Esophagus squamous epithelium (tissue), 5 donors: ENCODE measurements at places on chromosomes 16 and 17.

DNA sequence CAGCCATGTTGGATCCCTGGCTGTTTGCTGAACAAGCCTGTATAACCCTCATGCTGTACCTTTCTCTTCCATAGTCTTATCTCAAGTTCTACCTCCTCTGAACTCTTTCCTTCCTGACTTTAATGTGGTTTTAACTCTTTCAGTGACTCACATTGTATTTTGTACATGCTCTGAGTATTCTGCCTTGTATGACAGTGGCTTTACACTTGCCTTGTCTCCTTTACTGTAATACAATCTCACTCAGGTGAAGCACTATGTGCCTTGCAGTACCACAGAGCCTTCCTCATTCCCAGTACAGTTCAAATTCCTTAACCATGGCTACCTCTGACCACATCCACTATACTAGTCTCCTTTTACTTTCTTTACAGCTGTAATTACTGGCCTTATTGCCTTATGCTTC is 14.1 kb downstream of the PSMD11 start:
- DNase-seq = no peak

DNA sequence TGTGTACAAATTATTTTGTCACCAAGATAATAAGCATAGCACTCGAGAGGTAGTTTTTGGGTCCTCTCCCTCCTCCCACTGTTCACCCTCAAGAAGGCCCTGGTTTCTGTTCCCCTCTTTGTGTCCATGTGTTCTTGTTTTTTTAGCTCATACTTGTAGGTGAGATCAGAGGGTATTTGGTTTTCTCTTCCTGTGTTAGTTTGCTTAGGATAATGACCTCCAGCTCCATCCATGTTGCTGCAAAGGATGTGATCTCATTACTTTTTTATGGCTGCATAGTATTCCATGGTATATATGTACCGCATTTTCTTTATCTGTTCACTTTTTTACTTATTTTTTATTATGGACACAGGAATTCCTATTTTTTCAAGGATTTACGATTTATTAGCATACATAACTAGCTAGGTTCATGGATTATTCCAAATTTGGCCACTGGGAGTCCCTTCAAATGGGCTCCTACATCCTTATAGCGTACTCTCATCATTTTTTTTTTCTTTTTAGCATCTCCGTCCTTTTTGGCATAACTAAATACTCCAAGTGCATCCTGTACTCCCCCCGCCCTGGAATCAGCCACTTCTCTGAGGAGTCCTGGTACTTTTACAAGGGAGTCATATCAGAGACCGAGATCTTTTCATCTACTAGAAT is 7.3 kb downstream of the TADA2A start:
- no peak for DNase-seq

GRCh38 chr16:66103211-66103610 is 263.3 kb upstream of the CDH5 start:
- no peak for DNase-seq

- no peak for DNase-seq
Observed at GRCh38 chr17:76714822-76715495, 4.2 kb upstream of the MXRA7 start.

- DNase-seq = no peak
Observed at GRCh38 chr16:4216596-4216995, 25.3 kb downstream of the SRL start.

GRCh38 chr16:67184453-67184994 is 761 bp upstream of the MATCAP1 start:
- no peak for DNase-seq

DNA sequence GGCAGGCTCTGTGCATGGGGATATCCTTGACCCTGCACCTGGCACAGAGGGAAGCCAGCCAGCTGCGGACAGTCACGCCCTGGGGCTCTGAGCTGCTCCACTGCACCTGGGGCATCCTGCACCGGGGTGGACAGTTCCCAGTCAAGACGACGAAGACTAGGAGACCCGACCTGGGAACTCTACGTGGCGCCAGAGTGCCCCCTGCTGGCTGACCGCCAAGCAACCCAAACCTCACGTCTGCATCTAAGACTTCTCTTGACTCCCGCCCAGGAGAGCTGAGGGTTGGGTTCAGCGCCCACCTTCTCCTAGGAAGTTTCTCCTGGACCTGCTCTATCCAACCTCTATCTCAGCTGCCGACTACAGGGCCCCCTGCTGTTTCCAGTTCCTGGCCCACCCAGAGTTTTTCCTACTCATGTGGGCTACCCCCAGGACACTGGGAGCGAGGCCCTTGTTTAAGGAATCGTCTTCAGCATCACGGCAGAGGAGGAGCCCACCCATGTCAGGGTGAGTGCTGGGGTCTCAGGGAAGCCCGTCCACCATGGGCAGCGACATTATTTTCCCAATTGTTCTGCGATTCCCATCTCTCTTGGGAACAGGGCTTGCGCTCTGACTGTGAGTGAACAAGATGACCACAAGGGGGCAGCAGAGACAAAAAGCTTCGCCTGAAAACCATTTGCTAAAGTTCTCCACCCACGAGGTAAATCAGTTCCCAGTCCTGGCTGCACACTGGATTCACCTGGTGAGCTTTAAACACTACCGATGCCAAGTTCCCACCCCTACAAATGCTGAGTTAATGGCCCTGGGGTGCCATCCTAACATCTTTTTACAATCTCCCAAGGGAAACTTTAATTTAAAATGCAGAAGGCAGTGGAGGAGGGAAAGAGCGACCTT is 29.3 kb downstream of the TLE7 start:
- no peak for DNase-seq

DNA sequence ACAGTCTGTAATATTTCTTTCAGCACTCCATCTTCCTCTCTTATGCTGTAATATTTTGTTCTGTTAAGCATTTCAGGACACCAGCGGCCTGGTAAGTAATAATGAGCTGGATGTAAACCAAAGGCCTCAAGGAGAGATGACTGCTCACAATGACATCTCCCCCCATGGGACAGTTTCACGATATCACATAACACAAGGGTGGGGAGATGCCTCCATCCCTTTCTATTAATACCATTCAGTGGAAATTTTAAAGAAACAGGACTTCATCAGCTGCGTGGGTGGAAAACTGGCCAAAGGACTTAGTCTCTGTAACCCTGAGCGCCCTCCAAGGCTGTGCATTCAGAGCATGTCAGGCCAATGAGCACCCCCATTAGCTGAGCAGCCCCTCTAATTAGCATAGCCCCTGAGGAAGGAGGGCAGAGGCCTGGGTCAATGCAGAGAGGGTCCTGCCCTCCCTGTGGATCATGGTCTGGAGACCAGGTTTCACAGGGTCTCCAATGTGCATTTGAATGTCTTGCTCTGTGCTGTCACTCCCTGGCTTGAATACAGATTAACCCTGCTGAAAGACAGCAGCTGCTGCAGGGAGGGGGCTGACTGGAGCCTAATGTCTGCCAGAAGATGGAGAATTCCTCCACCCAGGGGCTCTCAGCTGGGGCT is 156.4 kb downstream of the HS3ST2 start:
- DNase-seq = no peak

DNA sequence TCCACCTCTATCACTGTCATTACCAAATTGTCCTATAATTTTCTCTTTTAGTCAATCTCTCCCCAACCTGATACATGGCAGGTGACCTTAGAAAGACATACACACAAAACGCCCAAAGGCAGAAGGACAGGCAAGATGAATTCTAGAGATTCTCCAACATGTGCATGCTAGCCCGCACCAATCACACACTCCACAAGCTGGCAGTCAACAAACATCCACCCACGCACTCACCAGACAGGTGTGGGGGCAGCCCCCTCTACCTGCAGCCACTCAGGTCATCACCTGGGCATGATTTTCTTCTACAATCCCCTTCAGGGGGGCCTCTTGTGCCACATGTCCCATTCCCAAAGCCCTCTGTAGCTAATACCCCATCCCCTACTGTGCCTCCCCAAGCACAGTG is 9.5 kb downstream of the MPP2 start:
- no peak for DNase-seq

DNA sequence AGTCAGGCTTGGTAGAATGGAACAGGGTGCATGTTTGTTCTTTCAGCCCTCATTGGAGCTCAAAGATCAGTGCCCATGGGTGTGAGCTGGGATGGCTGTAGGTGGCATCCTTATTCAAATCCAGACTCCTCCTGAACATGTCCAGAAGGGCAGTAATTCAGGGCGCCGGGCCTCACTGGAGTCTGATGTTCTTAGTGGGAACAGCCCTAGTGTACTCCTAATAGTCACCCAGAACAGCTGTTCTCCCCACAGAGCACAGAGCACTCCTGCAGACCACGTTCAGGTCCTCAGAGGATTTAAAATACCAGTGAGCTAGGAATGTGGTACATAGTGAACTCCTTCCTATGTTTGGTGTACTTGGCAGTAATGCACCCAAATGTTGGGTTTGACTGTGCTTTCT is 96.2 kb downstream of the BANP start:
- no peak for DNase-seq

GRCh38 chr17:34581446-34582184 is 2.2 kb downstream of the TMEM132E start:
- DNase-seq = no peak

- no peak for DNase-seq
Observed at GRCh38 chr16:50685462-50686063, 4.5 kb upstream of the SNX20 start.

GRCh38 chr17:75512926-75513640 is 2.3 kb downstream of the CASKIN2 start:
- DNase-seq = no peak

GRCh38 chr17:1713878-1714426 is 3.8 kb upstream of the TLCD2 start:
- DNase-seq = no peak

DNA sequence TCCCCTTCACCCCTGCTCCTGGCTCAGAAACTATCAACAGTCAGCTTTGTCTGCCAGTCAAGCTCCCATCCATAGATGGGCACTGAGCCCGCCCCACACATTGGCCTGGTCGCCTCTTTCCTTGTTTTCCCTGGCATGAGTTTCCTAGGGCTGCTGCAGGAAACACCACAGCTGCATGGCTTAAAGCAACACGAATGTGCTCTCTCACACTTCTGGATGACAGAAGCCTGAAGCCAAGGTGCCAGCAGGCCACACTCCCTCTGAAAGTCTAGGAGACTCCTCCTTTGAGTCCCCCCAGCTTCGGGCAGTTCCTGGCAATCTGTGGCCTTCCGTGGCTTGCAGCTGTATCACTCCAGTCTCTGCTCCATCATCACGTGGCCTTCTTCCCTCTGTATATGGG is 69.9 kb downstream of the TBC1D16 start:
- DNase-seq = no peak

- DNase-seq = no peak
Observed at GRCh38 chr16:29742683-29743275, 3.0 kb downstream of the C16orf54 start.

GRCh38 chr16:69048328-69049120 is 56.9 kb upstream of the HAS3 start:
- no peak for DNase-seq

DNA sequence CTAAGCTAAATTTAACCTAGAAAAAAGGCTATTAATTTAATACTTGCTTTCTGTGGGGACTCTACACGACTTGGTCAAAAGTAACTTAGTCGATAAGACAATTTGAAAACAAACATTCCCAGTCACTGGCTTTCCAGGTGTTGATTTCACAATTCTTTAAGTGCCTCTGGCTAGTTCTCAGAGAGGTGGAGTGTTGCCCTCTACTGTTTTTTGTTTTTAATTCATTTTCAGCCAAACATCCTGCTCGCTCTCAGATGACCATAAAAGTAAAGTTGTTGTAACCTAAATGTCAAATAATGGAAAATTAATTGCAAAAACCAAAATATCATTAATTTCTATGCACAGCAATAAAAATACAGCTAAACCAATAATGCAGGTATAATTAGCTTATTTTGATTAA is 107.1 kb downstream of the MYO1D start:
- DNase-seq = no peak

GRCh38 chr17:9768381-9768934 is 22.9 kb downstream of the DHRS7C start:
- no peak for DNase-seq

DNA sequence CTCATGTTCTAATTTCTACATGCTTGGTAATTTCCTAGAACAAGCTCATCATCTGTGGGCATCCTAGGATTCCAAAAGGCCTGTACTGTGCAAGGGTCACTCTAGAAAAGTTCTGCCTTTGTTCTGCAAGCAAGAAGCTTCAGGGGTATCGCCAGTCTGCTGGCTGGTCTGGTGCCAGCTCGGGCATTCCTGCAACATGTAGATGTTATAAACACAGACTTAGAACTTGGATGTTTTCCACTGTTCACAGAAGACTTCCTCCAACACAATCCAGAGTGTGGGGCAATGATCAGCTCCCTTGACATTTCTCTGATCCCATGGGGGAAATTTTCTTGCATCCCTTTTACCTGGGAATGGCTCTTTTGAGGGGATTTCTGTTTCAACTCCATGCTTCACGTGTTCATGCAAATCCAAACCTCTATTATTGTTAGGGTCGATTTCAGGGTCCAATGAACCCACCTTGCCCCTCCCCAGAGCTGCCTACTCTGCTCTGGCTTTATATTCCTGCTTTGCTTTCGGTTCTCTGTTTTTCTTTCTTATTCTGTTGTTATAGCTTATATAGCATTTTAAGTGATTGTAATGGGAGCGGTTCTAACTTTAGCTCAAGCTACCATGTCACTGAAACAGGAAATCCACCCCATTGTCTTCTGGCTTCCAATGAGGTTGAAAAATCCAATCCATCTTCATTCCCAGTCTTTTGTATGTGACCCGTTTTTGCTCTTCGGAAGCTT is 25.3 kb downstream of the UBE2O start:
- DNase-seq = no peak

- no peak for DNase-seq
Observed at GRCh38 chr17:71402661-71403141, 718.1 kb upstream of the SOX9 start.

- DNase-seq = no peak
Observed at GRCh38 chr17:3770466-3770865, 30.5 kb downstream of the ITGAE start.

- DNase-seq = no peak
Observed at GRCh38 chr17:79231766-79232287, 157.2 kb downstream of the ENGASE start.

DNA sequence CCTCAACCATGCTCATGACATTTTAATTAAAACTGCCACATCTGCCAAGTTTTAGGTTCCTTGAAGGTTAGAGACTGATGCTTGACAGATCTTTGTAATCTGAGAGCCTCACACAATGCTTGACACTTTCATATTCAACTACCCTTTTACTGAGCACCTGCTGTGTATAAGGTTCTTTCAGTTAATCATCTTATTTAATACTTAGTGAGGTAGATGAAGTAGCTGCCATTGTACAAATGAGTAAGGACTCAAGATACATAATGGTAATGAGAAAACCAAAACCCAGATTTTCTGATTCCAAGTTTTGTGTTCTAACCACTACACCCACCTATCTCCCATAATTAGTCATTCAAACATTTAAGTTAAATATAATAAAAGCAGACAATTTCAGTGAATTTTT is 35.4 kb upstream of the ARL6IP1 start:
- DNase-seq = no peak

DNA sequence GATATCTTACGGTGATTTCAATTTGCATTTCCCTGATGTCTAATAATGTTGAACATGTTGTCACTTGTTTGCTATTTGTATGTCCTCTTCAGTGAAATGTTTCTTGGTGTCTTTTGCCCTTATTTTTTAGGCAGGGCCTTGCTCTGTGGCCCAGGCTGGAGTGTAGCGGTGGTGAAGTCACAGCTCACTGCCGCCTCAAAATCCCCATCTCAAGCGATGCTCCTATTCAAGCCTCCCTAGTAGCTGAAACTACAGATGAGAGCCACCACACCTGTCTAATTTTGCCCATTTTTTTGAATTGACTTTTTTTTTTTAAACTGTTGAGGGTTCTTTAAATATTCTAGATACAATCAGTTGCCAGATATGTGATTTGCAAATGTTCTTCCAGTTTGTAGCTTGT is 8.3 kb downstream of the UBE2G1 start:
- no peak for DNase-seq

GRCh38 chr16:58495521-58496331 is 4.2 kb upstream of the NDRG4 start:
- no peak for DNase-seq
